NCI-H2081 treated with DMSO at 0.1 percent for 48 hours (cell line): ENCODE measurements at places on chromosomes 16 and 17.

GRCh38 chr17:18315562-18315922 is 449 bp downstream of the SMCR8 start:
- no peak for DNase-seq

DNA sequence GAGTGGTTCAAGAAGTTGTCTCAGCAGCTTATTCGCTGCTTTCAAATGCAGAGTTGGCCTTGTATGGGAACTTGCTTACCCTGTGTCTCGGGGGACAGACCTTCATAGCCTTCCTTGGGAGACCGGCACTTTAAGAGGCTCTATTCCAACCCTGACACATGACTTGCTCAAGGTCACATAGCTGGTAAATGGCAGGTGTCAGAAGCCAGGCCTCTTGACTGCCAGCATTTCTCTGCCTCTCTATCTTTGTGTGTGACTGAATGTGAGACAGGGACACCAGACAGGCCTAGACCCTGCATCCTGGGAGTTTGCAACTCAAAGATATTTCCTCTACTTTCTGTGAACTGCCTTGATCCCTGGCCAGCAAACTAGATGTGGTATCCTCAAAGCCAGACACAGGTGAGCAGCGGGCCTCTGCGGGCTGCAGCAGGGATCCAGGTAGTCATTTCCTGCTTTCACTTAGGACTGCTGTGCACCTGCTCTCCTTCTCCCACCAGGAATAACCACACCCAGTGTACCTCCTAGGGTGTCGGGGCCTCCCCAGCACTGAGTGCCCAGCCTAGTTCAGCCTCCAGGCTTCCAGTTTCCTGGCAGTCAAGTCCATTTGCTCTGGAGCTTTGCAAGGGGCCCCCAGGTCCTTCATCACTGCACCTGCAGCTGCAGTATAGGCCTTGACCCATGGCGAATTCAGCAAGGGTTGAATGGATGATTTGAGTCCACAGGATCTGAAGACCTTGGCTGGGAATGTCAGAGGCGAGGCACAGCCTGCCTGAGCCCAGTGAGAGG is 116.6 kb upstream of the TNRC6C start:
- no peak for DNase-seq

DNA sequence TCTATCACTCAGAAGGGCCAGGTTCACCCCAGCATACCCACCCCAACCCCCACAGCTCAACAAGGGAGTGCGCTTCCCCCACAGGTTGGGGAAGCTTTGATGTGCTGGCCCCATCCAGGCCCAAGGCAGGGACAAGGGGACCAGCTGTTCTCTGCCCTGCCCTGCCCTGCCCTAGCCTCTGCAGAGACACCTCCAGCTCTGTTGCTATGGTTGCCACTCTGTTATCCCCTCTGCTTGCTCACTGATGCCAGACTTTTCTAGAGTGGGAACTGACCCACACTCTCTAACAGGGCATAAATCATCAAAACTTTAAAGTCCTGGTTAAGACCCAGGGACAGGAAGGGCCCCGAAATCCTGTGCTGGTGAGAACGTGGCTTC is 50.4 kb upstream of the ENPP7 start:
- DNase-seq, result no peak

DNA sequence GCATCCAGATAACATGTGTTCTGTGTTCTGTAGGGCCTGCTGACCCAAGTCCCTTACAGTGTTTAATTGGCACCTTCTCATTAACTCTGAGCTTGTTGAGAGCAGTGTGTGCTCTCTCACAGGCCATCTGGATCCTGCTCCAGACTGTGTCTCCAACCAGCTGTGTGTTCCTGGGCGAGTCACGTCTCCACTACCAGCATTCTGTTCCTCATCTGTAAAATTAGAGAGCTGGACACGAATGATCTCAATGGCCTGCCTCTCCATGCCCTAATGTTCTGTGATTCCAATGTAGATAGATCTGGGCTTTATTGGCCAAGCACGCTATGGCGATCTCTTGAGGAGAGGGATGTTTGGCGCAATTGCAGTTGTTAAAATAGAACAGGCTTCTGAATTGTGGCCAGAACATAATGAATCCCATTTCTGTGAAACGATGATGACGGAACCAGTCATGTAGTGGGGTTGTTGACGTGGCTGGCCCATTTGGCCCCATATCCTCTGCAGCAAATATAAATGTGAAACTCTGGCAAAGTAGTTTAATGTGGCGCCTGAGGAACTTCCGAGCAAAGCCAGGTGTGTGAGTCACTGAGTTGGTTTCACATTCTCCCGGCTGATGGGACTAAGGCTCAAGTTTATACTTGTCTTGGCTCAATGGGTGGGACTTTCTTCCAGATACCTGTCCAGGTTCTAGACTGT is 22.2 kb downstream of the TBX4 start:
- DNase-seq, result no peak

DNA sequence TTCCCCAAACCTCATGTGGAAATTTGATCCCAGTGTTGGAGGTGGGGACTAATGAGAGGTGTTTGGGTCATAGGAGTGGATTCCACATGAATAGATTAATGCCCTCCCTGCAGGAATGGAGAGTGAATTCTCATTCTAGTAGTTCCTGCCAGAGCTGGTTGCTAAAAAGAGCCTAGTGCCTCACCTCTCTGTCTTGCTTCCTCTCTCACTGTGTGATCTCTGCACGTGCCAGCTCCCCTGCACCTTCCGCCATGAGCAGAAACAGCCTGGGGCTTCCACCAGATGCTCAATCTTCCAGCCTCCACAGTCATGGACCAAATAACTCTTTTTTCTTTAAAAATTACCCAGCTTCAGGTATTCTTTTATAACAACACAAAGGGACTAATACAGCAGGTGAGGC is 72.9 kb upstream of the CLEC3A start:
- DNase-seq, result no peak
